Lung (tissue), 17 donors: ENCODE measurements at places on chromosomes 5 and 9. TPM values are rescaled to one million over a fixed set of nuclear protein-coding genes. Genes with fewer than 3 reads are reported as not detected.

FAM221B gene
- 0.25 TPM for total RNA-seq

GRCh38 chr9:81002906-81003305, 686.4 kb downstream of the TLE1 start:
- H3K36me3 ChIP-seq: no peaks in the 10 kb centered on the region
- H3K4me3 ChIP-seq: no peak overlapping the region
- H3K27me3 ChIP-seq: no peaks in the 10 kb centered on the region
- H3K27ac ChIP-seq: no peak overlapping the region
- DNase-seq: peak; percentile 51

DNA sequence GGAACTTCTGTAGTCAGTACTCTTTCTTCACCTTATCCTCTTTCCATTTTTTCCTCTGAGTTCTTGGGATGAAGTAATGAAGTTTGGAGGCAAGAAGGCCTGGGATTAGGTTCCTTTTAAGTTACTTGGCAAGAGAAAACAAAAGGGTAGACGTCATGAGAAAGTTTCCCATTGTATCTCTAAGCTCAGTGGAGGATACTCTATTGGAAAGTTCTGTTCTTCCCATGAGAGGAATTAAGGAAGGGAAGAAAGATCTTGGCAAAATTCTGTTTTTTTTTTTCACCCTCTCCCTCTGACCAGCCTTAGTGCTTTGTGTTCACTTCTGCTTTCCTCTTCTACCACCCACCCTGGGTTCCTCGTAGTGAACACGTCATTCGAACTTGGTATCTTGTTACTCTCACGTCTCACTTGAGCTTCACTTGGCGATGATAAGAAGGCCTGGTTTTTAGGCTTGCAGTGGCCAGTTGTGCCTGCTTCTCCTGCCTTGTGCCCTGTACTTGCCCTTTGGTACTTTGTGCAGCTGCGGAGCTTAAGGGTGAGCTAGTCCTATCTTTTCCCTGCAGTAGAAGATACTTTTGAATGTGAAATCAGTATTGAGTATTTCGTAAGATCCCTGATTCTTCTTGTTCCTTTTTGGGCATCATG, 67.0 kb downstream of the ARHGAP26 start:
- H3K4me3 ChIP-seq: no peak overlapping the region
- no peak overlapping the region for H3K27ac ChIP-seq
- H3K27me3 ChIP-seq: no peaks in the 10 kb centered on the region
- no peaks in the 10 kb centered on the region for H3K4me1 ChIP-seq

DNA sequence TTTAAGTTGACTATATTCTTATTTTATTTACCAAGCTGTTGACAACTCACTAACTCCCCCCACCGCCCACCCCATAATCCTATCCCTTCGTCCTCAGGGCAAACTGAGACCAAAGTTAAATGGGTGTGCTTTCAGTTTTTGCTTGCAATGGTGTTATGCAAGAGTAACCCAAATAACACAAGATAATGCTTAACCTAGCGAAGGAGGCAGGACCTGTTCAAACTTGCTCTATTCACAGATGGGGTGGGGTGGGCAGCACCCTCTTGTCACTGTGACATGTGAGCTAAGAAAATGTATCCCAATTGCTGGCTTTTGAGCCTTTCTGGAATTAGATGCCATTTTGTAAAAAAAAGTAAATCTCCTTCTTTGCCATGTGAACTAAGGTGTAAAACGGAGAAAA, 40.4 kb downstream of the GLIS3 start:
- H3K36me3 ChIP-seq: no peaks in the 10 kb centered on the region
- no peaks in the 10 kb centered on the region for H3K4me1 ChIP-seq
- H3K4me3 ChIP-seq: no peak overlapping the region
- no peak overlapping the region for H3K27ac ChIP-seq

- no peak overlapping the region for H3K27ac ChIP-seq
- no peak overlapping the region for H3K4me3 ChIP-seq
- no peaks in the 10 kb centered on the region for H3K36me3 ChIP-seq
- H3K27me3 ChIP-seq: no peaks in the 10 kb centered on the region
- no peaks in the 10 kb centered on the region for H3K4me1 ChIP-seq
- no peak for DNase-seq
Observed at GRCh38 chr9:17613758-17614157, 34.9 kb downstream of the SH3GL2 start.

DNA sequence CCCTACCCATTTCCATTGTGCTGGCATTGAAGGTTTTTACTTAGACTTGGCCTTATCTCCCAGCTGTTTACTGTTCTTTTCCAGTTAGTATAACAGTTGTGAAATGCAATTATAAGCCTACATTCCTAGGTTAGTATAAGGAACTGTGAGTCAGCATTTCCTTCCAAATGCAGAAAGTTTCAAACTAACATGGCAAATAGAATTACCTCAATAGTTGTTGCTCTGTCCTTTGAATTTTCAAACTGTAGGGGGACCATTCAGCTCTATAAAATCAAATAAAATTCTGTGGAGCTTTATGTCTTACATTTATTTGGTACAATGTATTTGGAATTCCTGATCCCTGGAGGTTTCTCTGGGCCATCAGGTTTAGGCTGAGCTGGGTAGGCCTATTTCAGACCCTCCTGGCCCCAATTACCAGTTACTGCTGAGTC, 47.2 kb downstream of the ARHGEF28 start:
- H3K27me3 ChIP-seq: no peaks in the 10 kb centered on the region
- DNase-seq: no peak
- no peak overlapping the region for H3K4me3 ChIP-seq
- H3K4me1 ChIP-seq: peaks cover 6% of the 10 kb centered on the region
- no peak overlapping the region for H3K27ac ChIP-seq

- peaks cover 33% of the 10 kb centered on the region for H3K4me1 ChIP-seq
- no peak overlapping the region for H3K4me3 ChIP-seq
- no peak for DNase-seq
- no peak overlapping the region for H3K27ac ChIP-seq
- peaks cover 18% of the 10 kb centered on the region for H3K36me3 ChIP-seq
- H3K27me3 ChIP-seq: no peaks in the 10 kb centered on the region
Observed at GRCh38 chr5:134550271-134551214, 25.1 kb downstream of the JADE2 start.

DNA sequence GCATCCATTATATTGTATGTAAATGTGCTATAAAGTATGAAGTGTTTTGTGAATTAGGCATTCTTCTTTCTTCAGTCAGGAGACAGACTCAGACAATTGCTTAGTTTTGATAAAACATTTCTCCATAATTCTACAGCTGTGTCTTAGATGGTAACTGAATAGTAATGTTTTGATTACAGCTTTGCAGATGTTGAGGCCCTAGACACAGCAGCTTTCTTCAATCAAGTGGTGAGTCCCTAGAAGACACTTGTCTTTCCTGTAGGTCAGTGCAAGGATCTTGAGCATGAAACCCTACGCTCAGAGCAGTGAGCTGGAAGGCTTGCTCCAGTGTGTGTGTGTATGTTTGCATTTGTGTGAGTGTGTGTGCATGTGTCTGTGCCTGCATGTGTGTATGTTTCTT, 46.8 kb upstream of the CD180 start:
- DNase-seq: peak; percentile 77
- H3K27ac ChIP-seq: no peak overlapping the region
- no peaks in the 10 kb centered on the region for H3K36me3 ChIP-seq
- no peak overlapping the region for H3K4me3 ChIP-seq
- no peaks in the 10 kb centered on the region for H3K27me3 ChIP-seq
